ENCODE measurements at places on chromosomes 5 and 9. TPM values are rescaled to one million over a fixed set of nuclear protein-coding genes. Genes with fewer than 3 reads are reported as not detected.

DNA sequence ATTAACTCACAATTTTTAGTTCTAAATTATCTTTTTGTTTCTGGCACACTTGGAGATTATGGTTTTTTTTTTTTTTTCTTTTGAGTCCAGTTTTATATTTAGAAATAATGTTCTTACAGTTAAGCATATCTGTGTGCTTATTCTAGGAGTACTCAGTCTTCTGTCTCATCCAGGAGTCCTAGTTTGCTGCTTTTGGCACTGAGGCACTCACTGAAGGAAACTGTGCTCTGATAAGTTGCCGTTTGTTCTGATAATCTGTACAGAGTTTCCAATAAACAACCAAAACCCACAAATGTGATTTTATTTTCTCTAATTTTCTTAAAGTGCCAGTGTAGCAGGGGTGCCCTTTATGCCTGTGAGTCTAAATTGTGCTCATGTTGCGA, 251.0 kb downstream of the LRRC70 start:
- no peaks in the 10 kb centered on the region for H3K4me1 ChIP-seq
- H3K4me3 ChIP-seq: no peak overlapping the region
- no peak overlapping the region for H3K27ac ChIP-seq

DNA sequence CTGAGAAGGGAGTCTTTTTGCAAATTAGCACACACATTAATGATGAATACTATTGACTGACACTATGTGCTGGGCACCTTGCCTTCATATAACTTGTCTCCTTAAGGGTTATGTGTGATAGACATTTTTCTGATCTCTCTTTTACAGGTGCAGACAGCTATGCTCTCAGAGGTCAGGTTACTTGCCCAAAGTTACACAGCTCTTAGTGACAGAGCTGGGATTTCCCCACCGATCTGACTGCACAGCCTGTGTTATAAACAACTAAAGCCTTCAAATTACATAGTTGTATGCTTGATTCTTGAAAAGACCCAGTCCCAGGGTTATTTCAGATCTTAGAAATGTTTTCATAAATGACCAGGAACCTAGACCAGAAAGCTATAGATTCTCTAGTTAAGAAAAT, 462.7 kb downstream of the EBF1 start:
- no peaks in the 10 kb centered on the region for H3K27me3 ChIP-seq
- peaks cover 12% of the 10 kb centered on the region for H3K4me1 ChIP-seq
- no peaks in the 10 kb centered on the region for H3K36me3 ChIP-seq

DNA sequence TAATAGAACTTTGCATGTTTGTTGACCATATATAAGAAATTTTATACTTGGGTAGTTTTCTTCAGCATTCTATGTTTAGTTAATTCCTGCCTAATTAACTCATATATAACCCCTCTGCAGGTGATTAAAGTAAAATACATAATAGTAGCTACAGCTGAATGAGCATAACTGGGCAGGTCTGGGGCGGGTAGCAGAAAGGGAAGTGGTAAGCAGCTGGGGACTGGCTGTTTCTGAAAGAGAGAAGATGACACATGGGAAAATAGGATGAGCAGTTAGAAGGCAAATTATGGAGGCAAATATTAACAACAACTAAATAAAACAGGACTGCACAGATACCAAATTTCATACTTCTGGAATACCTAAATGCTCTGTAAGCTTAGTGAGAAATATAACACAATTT, 128.1 kb downstream of the CPLANE1 start:
- H3K27me3 ChIP-seq: no peaks in the 10 kb centered on the region
- peaks cover 69% of the 10 kb centered on the region for H3K36me3 ChIP-seq
- no peaks in the 10 kb centered on the region for H3K4me1 ChIP-seq
- no peak for DNase-seq
- no peak overlapping the region for H3K4me3 ChIP-seq
- no peak overlapping the region for H3K27ac ChIP-seq

DNA sequence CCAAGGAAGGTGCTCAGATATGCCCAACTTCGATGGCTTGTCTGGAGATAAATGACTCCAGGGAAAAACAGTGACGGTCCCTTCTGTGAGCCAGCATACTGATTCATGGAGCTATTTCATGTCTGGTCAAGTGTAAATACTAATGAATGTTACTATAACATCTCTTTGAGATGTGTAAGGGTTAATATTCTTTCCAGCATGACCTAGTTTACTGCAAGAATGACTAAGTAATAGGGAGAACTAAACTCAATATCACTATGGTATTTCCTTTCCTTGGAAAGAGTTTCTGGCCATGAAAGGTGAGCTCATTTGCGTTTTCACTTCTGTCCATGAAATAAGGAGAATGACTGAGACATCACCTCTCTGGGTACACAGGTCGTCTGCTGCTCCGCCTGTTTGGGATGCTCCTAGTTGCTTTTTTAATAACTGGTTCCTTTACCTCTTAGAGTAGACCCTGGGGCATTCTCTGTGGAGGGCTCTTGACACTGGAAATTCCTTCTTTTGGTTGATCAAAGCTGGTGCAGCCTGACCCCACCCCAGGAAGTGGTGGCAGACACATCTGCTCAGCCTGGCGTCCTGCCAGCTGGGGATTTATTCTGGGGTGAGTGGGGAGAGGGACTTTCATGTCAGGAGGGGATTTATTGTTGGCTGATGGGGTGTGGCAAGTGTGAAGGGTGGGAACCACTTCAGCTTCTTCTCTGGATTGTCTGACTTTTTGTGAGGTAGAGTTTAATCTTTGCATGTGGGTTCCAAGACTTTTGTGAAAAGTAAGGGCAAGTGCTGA, 250.0 kb upstream of the MPDZ start:
- H3K4me1 ChIP-seq: peaks cover 14% of the 10 kb centered on the region
- H3K4me3 ChIP-seq: no peak overlapping the region
- no peak for DNase-seq
- no peaks in the 10 kb centered on the region for H3K27me3 ChIP-seq
- no peaks in the 10 kb centered on the region for H3K36me3 ChIP-seq

DNA sequence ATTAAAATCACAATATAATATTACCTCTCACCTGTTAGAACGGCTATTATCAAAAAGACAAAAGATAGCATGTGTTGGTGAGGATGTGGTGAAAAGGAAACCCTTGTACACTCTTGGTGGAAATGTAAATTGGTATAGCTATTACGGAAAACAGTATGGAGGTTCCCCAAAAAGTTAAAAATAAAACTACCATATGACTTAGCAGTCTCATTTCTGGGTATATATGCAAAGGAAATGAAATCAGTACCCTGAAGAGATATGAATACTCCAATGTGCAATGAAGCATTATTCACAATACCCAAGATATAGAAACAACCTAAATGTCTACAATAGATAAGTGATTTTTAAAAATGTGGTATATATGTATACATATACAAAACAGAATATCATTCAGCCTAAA, 199.9 kb downstream of the SNX18 start:
- H3K27me3 ChIP-seq: no peaks in the 10 kb centered on the region
- H3K4me3 ChIP-seq: no peak overlapping the region
- H3K4me1 ChIP-seq: peaks cover 6% of the 10 kb centered on the region

GRCh38 chr5:134001938-134002731, 2.6 kb downstream of the VDAC1 start:
- H3K27ac ChIP-seq: peak overlapping the region; percentile 95
- peaks cover 36% of the 10 kb centered on the region for H3K36me3 ChIP-seq
- H3K27me3 ChIP-seq: no peaks in the 10 kb centered on the region
- no peak for DNase-seq

- H3K27ac ChIP-seq: no peak overlapping the region
- DNase-seq: no peak
- peaks cover 6% of the 10 kb centered on the region for H3K27me3 ChIP-seq
Measured at GRCh38 chr5:179224741-179225140, 120.5 kb downstream of the ADAMTS2 start.

DNA sequence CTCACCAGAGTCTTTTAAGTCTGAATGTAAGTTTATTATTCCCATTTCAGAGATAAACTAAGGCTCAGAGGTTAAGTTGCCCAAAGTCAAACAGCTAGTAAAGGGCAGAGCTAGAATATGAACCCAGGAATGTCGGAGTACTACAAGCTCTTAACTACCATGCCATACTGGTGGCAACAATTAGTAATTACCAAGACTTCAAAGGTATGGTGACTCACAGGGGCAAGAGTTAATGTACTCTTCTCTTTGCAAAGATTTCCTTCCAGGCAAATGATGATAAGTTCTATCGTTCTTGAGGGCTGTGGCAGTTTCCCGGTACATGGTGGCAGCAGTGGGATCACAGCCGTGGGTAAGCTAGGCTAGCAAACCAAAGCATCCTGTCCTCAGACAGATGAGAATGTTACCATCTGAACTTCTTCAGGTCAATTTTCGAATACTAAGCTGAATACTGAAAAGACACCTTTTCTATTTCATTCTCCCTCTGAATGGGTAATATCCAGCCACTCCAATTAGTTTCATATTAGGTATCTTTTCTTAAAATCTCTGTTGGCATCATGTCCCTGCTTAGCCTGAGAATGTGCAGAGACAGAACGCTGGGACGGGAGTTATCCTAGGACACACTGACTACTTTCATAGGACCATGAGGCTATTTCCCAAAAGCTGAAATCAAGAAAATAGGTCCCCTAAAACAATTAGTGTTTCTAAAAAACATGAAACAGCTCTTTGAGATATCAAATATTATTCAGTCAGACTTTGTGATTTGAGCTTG, 117.0 kb upstream of the NR5A1 start:
- H3K4me1 ChIP-seq: peaks cover 16% of the 10 kb centered on the region
- no peak overlapping the region for H3K4me3 ChIP-seq
- no peak overlapping the region for H3K27ac ChIP-seq
- no peaks in the 10 kb centered on the region for H3K36me3 ChIP-seq
- H3K27me3 ChIP-seq: no peaks in the 10 kb centered on the region

DNA sequence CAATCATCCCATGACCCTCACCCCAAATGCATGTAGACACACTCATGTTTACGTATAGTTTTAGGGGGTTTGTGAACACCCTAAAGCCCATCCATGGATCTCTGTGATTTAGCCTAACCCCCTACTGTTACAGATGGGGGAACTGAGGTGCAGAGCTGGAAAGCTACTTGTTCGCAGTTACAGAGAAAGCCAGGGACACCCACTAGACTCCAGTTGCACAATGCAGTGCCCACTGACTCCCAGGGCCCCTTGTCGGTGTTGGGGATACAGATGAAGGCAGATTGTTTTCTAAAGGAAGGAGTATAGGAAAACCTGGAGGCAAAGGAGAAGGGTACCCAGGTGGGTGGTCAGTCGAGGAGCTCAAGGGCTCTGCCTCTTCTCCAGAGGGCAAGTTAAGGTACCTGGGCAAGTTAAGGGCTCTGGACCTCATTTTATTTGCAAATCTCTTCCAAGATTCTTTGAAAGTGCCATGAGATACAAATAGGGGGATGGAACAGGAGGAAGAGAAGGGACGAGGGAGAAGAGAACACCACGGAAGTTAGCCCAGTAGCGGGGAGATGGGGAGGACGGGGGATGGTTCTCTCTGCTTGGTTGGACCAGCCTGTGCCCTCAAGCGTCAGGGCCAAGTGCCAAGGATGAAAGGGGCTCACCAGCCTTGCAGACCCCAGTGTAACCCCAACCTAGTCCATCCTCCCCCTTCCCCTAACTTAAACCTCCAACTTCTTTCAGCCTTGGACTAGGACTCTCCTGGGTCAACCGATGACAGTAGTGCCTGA, 958 bp downstream of the MYOZ3 start:
- H3K4me1 ChIP-seq: no peaks in the 10 kb centered on the region
- no peak overlapping the region for H3K27ac ChIP-seq
- no peaks in the 10 kb centered on the region for H3K36me3 ChIP-seq
- H3K4me3 ChIP-seq: no peak overlapping the region
- peaks cover 18% of the 10 kb centered on the region for H3K27me3 ChIP-seq

DNA sequence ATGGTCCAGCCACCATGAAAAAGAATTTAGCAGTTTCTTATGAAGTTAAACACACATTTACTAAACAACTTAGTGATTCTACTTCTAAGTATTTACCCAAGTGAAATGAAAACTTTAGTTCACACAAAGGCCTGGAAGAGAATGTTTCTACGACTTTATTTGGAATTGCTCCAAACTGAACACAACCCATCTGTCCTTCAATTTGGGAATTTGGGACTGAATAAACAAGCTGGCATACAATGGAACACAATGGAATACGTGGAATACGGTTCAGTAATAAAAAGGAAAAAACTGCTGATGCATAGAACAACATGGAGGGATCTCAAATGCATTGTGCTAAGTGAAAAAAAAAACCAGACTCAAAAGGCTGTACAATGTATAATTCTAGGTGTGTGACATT, 44.6 kb upstream of the BASP1 start:
- no peaks in the 10 kb centered on the region for H3K27me3 ChIP-seq
- H3K36me3 ChIP-seq: no peaks in the 10 kb centered on the region
- no peak overlapping the region for H3K4me3 ChIP-seq
- no peaks in the 10 kb centered on the region for H3K4me1 ChIP-seq
- no peak for DNase-seq

- H3K4me1 ChIP-seq: peaks cover 7% of the 10 kb centered on the region
- H3K36me3 ChIP-seq: peaks cover 7% of the 10 kb centered on the region
- DNase-seq: no peak
- H3K27ac ChIP-seq: no peak overlapping the region
- H3K27me3 ChIP-seq: no peaks in the 10 kb centered on the region
Measured at GRCh38 chr5:154209591-154210081, 19.1 kb downstream of the GALNT10 start.

- no peak overlapping the region for H3K4me3 ChIP-seq
- H3K4me1 ChIP-seq: peaks cover 24% of the 10 kb centered on the region
- DNase-seq: no peak
- H3K27me3 ChIP-seq: no peaks in the 10 kb centered on the region
- no peak overlapping the region for H3K27ac ChIP-seq
- H3K36me3 ChIP-seq: no peaks in the 10 kb centered on the region
Measured at GRCh38 chr9:71758277-71758676, 10.0 kb downstream of the CEMIP2 start.

- H3K27me3 ChIP-seq: no peaks in the 10 kb centered on the region
- peaks cover 13% of the 10 kb centered on the region for H3K4me1 ChIP-seq
- peak overlapping the region; percentile 21 for H3K4me3 ChIP-seq
- no peaks in the 10 kb centered on the region for H3K36me3 ChIP-seq
Measured at GRCh38 chr5:42858031-42858643, 46.4 kb upstream of the SELENOP start.

DNA sequence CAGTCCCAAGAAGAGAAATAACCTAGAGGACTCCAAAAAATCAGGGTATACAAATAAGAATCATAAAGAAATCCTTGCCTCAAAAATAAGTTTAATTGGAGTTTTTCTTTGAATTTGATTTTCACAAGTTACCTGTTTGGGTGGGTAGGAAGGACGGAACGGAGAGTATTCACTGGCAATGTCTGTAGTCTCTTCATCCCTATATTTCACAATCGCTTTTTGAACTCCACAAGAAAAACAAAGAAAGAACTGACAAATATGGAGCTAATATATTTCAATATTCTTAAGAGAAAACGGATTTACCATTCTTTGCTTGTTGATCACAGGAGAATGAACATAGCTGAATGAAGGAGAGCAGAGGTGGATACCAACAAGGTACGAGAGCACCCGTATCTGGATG, 30.1 kb downstream of the MTMR12 start:
- H3K36me3 ChIP-seq: peaks cover 13% of the 10 kb centered on the region
- DNase-seq: no peak
- peaks cover 5% of the 10 kb centered on the region for H3K4me1 ChIP-seq
- H3K4me3 ChIP-seq: no peak overlapping the region
- H3K27me3 ChIP-seq: no peaks in the 10 kb centered on the region

The RNF183 gene
- total RNA-seq: not detected

The CCL27 gene
- 0.49 TPM for total RNA-seq

The PCDHGA9 gene
- total RNA-seq: 1.3 TPM

The TAF11L10 gene
- not detected for total RNA-seq
